ENCODE measurements at places on chromosomes 5 and 9.

- DNase-seq, result no peak
These were observed 15.8 kb upstream of the TCF7 start for GRCh38 chr5:134098690-134099089.

DNA sequence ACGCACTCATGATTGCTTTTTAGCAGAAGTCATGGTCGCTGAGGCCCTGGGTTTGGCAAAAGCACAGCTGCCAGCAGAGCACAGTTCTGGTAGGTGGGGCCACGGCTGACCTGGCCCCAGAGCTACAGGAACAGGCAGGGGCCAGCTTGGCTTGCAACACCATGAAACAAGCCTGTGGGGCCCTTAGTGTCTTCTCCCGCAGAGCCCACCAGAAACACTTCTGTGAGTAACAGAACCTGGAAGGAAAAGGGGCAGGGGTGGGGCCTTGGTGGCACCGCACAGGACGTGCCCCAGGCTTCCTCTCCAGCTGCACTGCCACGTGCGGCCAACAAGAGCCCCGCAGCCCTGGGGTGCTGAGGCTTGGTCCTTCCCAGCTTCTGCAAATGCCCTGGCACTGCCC is 4.8 kb downstream of the ASB6 start:
- no peak for DNase-seq

DNA sequence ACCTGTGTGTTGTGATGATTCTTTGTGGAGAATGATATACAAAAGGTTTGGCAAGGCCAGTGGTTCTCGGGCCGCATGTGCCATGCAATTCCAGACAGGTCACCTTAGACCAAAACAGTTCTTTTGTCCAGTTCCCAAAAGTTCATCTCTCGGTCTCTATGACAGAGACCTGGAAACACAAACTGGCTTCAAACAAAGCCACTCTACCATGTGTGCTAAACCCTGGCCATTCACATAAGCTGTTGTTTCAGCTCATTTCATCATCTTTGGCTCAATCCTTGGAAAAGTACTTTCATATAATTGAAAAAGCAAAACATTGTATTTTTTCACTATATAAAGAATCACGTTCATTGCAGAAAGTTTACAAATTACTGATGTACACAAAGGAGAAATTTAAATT is 210.5 kb upstream of the SEMA6A start:
- no peak for DNase-seq

GRCh38 chr5:6361101-6361500 is 17.2 kb downstream of the MED10 start:
- no peak for DNase-seq

- DNase-seq, result no peak
These were observed 22.0 kb upstream of the FREM1 start for GRCh38 chr9:14932231-14932630.

DNA sequence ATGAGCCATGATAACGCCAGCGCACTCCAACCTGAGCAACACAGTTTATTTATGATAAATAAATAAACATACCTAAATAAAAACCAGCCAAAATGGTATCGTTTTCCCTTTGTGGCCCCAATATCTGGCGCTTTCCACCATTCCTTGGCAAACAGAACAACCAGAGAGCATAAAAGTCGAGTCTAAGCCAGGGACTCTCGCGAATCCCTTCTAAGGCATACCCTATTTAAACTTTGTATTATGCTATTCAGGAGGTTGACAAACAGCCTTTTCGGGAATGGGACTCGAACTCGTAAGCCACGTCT is 386 bp upstream of the MATR3 start:
- no peak for DNase-seq

DNA sequence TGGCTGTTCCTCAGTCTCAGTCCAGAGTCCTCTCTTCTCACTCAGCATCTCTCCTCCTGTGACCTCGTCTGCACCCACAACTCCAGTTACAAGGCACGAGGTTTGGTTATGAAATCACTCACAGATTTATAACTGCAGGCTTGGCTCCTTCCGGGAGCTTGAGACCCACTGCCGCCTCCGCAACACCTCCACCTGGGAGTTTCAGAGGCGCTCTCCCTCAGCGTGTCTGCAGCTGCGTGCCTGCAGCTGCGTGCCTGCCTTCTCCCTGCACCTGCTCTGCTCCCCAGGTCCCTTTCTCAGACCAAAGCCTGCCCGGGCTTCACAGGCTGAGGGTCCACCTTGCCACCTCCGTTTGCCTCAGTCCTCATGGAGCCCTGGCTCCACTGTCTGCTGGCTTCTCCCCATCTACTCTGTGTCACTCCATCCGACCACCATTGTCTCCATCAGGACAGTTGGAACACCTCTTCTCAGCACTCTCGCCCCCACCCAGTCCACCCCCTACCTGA is 51.5 kb downstream of the HRH2 start:
- DNase-seq, result no peak

- no peak for DNase-seq
These were observed 1.8 kb downstream of the TRIM32 start for GRCh38 chr9:116688806-116689485.

DNA sequence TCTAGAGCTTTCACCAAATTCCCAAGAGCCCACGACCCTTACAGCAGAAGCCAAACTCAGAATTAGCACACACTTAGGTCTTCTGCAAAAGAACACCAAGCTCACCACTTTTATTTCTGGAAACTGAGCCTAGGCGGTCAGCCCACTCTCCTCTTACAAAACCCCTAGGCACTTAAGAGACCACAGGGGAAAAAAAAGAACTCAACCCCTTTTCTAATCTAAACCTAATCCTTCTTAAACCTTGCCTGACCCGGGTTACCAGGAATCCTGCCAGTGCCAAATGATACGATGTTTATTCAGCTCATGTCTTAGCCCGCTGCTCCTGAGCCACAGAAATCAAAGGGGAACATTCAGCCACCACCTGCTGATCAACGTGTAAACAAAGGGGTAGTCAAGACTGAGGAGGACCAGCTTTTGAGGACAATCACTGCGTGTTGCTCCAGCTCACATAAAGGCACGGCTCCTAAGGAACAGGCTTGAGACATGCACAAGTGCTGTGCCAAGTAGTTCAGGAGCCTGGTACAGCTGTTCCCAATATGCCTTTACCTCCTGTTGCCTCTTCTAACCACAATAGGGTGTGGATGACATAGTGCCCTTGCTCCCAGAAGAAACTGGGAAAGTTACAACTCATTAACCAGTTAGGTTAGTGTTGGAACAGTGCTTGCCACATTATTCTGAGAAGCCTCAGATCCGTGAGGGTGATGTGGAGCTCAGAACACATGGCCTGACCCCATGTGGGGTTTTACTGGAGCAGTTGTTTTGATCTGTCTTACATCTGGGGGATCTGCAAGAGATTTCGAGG is 49.3 kb downstream of the ZFAND5 start:
- no peak for DNase-seq

- no peak for DNase-seq
These were observed 257.9 kb upstream of the NREP start for GRCh38 chr5:112014783-112015395.

- DNase-seq, result no peak
These were observed 7.5 kb downstream of the HSPA5 start for GRCh38 chr9:125233678-125234077.

DNA sequence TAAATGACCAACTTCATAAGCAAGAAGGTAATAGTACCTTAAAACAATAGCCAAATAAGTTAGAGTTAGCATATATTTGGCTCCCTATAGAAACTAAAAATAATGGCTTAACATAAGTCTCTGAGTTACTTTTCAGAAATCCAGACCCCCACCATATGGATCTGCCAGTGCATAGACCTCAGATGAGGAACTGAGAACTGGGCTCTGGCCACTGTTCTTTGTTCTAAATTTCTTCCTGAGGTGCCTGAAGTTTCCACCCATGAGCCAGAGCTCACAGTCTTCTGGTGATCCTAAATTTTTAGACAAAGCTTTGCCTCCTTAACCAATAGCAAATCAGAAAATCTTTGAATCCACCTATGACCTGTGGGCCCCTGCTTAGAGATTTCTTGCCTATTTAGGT is 250.9 kb downstream of the YTHDC2 start:
- no peak for DNase-seq

- no peak for DNase-seq
These were observed 216.8 kb upstream of the OTULINL start for GRCh38 chr5:14364576-14365472.

DNA sequence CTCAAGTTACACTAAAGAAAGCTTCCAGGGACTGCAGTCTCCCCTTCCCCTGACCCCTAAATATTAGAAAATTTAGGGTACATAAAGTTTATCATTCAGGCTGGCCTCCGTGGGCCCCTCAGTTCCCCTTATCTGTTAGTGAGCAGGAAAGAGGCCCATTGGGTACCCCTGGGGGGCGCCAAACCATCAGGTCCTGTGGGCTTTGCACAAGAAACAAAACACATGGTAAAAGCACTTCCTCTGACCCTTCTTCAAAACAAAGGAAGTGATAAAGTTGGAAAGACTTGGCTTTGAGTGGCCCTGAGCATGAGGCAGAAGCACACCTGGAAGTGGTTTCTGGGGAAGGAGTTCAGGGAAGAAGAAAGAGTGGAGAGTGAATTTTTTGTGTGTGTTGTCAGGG is 213.0 kb downstream of the SMARCA2 start:
- DNase-seq, result no peak

- DNase-seq, result no peak
These were observed 135.4 kb downstream of the UGCG start for GRCh38 chr9:112032009-112032408.

GRCh38 chr9:135160862-135161261 is 73.4 kb downstream of the OLFM1 start:
- DNase-seq, result no peak

GRCh38 chr9:137459601-137460362 is 648 bp upstream of the NSMF start:
- no peak for DNase-seq

GRCh38 chr5:95779611-95780010 is 42.9 kb downstream of the GLRX start:
- no peak for DNase-seq

GRCh38 chr9:124562328-124562727 is 55.1 kb upstream of the NR5A1 start:
- DNase-seq, result no peak

All from activated T-helper 1 cell treated with anti-CD3 and anti-CD28 coated beads, Interleukin-2, amount 50 U/mL, for 16 hours (primary cell).